ENCODE measurements at places on chromosomes 4 and X.

DNA sequence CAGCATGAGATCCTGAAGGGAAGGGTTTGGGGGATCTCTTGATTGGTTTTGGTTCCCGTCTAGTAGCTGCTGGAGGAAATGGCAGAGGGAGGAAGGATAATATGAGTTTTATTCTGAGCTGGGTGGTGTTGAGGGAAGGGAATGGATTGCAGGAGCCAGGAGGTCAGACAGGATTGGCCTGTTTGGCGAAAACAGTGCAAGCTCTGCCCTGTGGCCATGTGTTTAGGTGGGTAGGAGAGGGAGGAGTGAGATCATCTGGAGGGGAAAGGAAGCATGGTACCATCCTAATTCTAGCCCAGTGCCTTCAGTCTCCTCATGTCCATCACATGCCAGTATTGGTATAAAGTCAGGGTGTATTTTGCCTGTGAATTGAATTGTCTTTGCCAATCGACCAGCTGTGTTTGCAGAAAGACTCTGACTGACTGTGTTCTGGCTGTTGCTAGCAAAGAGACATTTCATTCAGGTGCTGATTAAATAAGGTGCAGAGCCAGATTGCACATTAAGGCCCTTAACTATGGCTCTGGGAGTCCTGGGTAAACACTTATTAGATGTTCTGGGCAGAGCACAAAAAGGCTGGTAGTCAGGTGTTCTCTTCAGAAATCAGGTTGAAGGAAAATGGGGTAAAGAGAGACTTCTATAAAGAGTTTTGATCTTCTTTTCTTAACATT, 10.0 kb downstream of the TMEM164 start:
- peak; percentile 91 for DNase-seq

- DNase-seq: peak; percentile 72
Measured at GRCh38 chrX:30313322-30313721, 4.1 kb upstream of the NR0B1 start.

DNA sequence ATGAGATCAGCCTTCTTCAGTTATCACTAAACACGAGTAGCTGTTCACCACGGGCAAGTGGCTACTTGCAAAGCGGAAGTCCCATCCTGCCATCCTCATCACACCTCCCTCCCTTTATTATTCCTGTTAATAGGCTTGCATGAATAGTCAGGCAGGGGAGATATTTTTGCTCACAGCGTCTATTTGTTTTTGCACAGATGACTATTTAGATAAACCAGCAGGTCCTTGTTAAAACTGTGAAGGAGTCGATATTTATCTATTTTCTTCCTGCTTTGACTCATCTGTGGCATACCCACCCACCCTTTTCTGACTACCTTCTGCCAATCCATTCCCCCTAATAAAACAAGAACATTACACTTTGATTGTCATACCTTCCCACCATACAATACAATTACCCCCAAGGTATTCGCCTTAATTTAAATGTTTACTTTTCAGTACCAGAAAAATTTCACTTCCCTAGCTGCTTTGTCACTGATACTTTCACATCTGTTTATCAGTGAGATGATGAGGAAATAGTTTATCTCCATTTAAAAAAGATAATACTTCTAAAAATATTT, 96.6 kb upstream of the BANK1 start:
- DNase-seq: peak; percentile 3

GRCh38 chrX:84216881-84217280, 28.9 kb upstream of the RPS6KA6 start:
- DNase-seq: no peak

All from NCI-H774 (cell line).